ENCODE measurements at places on chromosomes 13 and 19.
A peak's percentile ranks its signal among the peaks of the same experiment; 100 is the strongest.

DNA sequence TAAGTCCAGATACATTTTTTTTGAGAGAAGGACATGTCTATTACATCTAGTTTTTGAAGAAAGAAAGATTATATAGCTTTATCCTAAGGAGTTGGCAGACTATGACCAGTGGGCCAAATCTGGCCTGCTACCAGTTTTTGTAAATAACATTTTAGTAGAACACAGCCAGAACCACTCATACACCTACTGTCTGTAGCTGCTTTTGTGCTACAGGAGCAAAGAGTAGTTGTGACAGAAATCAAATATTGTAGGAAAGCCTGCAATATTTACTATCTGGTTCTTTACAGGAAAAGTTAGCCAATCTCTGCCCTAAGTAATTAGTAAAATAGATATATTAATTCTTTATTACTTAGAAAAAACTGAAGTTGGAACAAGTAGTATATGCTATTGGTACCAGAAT lies 17.2 kb downstream of the TDRD3 start:
- H3K4me1 ChIP-seq, result peaks cover 5% of the 10 kb centered on the region
- H3K27me3 ChIP-seq, result no peaks in the 10 kb centered on the region
- no peak for DNase-seq

DNA sequence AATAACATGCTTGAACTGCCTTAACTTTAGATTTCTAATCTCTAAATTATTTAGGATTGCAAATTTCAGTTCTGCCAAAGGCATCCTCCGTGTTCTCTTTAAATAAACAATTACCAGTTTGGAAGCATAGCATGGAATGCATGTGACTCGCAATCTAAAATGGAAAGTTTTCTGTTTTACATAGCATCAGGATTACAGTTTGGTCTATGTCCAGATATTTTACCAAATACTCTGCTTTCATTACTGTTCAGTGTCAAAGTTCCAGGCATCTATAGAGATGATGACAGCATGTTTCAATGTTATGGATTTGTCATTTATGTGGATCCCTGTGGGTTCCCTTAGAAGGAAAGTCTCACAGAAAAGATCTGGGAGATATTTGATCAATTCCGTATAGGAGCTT lies 16.8 kb downstream of the FLT1 start:
- no peak overlapping the region for H3K27ac ChIP-seq
- H3K4me1 ChIP-seq, result no peaks in the 10 kb centered on the region
- DNase-seq, result no peak
- H3K4me3 ChIP-seq, result no peak overlapping the region

- H3K4me1 ChIP-seq, result no peaks in the 10 kb centered on the region
- no peak overlapping the region for H3K4me3 ChIP-seq
- H3K36me3 ChIP-seq, result no peaks in the 10 kb centered on the region
- no peak overlapping the region for H3K27ac ChIP-seq
Observed at GRCh38 chr13:109113427-109113826, 484.0 kb downstream of the MYO16 start.

DNA sequence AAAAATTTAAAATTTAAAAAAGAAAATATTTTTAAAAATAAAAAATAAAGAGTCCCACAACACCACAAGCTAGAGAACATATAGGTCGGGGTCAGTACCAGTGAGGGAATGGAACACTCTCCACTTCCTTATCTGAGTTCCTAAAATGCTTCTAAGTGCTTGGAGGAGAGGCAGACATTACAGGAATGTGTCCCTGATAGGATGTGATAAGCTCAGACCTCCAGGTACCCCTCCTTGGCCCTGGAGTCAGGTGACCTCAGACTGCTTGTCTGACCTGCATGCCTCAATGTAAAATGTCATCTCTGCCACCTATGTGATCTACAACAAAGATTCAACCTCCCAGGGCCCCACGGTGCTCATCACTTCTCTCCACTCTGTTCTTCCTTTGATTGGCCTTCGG lies 2.8 kb downstream of the ZNF814 start:
- no peak overlapping the region for H3K27ac ChIP-seq
- no peak overlapping the region for H3K4me3 ChIP-seq
- H3K4me1 ChIP-seq, result no peaks in the 10 kb centered on the region
- no peaks in the 10 kb centered on the region for H3K27me3 ChIP-seq
- H3K36me3 ChIP-seq, result no peaks in the 10 kb centered on the region

DNA sequence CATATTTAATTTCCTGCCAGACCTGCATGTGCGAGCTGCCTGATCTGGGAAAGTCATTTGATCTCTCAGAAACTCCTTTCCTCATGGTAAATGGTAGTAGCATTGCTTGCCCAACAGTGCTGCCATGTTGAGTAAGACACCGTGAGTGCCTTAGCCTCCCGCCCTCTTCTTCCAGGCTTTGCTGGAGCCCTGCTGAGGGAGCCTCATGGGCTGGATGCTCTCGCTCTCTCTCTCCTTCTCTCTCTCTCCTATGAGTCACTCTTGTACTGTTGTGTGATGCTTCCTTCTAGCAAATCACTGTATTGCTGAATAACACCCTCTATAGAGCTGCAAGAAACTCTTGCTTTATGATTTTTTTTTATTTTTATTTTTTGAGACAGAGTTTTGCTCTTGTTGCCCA lies 365.5 kb downstream of the UQCRFS1 start:
- no peak for DNase-seq
- H3K4me3 ChIP-seq, result no peak overlapping the region
- H3K4me1 ChIP-seq, result no peaks in the 10 kb centered on the region
- no peaks in the 10 kb centered on the region for H3K27me3 ChIP-seq
- H3K27ac ChIP-seq, result no peak overlapping the region

DNA sequence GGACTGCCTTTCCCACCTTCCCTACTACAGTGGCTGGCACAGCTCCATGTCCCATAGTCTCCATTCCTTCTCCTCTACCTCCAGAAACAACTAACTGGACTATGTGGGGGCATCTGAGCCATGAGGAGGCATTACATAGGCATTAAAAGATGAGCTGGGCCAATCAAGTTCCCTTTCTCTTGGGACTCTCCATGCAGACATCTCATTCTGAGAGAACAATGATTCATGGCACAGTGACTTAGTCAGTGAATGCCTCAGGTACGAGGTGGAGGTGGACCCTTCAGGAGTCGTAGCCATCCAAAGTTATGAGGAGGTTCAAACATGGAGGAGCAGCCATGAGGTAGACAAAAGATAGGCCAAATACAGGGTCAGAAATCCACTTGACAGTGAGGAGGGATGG lies 70.0 kb downstream of the GPC6 start:
- H3K27ac ChIP-seq, result no peak overlapping the region
- no peaks in the 10 kb centered on the region for H3K4me1 ChIP-seq
- DNase-seq, result no peak
- no peaks in the 10 kb centered on the region for H3K27me3 ChIP-seq
- H3K36me3 ChIP-seq, result no peaks in the 10 kb centered on the region
- H3K4me3 ChIP-seq, result no peak overlapping the region

GRCh38 chr13:75395066-75395465 lies 86.9 kb downstream of the TBC1D4 start:
- H3K27me3 ChIP-seq, result no peaks in the 10 kb centered on the region
- H3K27ac ChIP-seq, result no peak overlapping the region
- H3K4me1 ChIP-seq, result no peaks in the 10 kb centered on the region
- H3K36me3 ChIP-seq, result no peaks in the 10 kb centered on the region

- no peaks in the 10 kb centered on the region for H3K27me3 ChIP-seq
- H3K27ac ChIP-seq, result no peak overlapping the region
- H3K4me3 ChIP-seq, result no peak overlapping the region
- no peaks in the 10 kb centered on the region for H3K4me1 ChIP-seq
- no peaks in the 10 kb centered on the region for H3K36me3 ChIP-seq
Observed at GRCh38 chr19:51460164-51460992, 2.1 kb upstream of the SIGLEC8 start.

DNA sequence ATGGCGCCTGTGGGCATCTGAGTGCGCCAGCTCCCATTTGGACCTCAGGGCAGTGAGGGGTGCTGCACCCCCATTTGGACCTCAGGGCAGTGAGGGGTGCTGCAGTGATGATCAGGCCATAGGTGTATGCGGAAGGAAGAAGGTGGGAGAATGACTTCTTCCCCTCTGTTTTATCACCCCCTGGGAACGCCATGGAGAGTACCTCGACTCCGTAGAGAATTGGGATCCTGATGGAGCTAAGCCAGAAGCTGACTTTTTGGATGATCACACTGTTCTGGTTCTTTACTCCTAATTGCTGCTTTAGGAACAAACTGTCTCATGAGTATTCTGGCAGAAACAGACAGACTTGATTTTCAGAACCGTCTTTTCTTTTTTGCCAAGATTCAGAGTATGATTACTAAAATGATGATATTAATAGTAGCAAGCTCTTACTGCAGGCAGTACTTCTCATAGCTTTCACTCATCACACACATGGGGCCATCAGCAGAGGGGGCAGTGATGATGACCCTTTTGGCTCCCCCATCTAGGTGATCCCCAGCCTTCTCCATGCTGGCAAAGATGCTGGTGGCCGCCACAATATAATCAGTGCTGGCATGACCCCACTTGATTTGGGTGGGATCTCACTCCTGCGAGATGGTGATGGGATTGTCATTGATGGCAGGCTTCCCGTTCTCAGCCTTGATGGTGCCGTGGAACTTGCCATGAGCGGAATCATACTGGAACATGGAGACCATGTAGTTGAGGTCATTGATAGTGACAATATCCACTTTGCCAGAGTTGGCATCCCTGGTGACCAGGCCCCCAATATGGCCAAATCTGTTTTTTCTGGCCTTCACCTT lies 10.3 kb upstream of the UBAC2 start:
- no peaks in the 10 kb centered on the region for H3K4me1 ChIP-seq
- no peak overlapping the region for H3K27ac ChIP-seq

- no peak overlapping the region for H3K27ac ChIP-seq
- no peak overlapping the region for H3K4me3 ChIP-seq
- H3K27me3 ChIP-seq, result no peaks in the 10 kb centered on the region
- no peaks in the 10 kb centered on the region for H3K4me1 ChIP-seq
Observed at GRCh38 chr13:40517486-40518480, 148.7 kb downstream of the FOXO1 start.

- H3K36me3 ChIP-seq, result no peaks in the 10 kb centered on the region
- H3K4me3 ChIP-seq, result no peak overlapping the region
- no peak for DNase-seq
- no peak overlapping the region for H3K27ac ChIP-seq
Observed at GRCh38 chr19:3719868-3720267, 11.7 kb downstream of the TJP3 start.

DNA sequence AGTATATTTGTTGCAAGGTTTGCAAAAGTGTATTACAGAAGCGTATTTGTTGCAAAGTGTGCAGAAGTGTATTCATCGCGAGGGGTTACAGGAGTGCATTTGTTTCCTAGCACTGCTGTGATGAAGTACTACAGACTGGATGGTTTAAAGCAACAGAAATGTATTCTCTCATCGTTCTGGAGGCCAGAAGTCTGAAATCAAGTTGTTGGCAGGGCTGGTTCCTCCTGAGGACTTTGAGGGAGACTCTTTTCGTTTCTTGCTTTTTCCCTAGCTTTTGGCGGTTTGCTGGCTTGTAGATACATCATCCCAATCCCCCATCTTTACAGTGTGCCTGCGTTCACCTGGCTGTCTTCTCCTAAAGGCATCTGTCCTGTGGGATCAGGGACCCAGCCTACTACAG lies 127.9 kb upstream of the USP29 start:
- no peaks in the 10 kb centered on the region for H3K4me1 ChIP-seq
- no peak overlapping the region for H3K4me3 ChIP-seq
- H3K36me3 ChIP-seq, result no peaks in the 10 kb centered on the region
- no peak overlapping the region for H3K27ac ChIP-seq

GRCh38 chr13:104106705-104107393 lies 1040.6 kb upstream of the SLC10A2 start:
- no peak for DNase-seq
- H3K36me3 ChIP-seq, result no peaks in the 10 kb centered on the region
- no peaks in the 10 kb centered on the region for H3K4me1 ChIP-seq
- H3K27me3 ChIP-seq, result no peaks in the 10 kb centered on the region

GRCh38 chr19:11798391-11799330 lies at the start of gene ZNF491:
Gene ZNF491, plus strand, starts transcription at chr19:11798523. Its CDS starts 7,431 bp downstream, at chr19:11805954.
- peak; percentile 96 for DNase-seq
- H3K27ac ChIP-seq, result no peak within 1 kb of the TSS
- no peaks in the 10 kb centered on the region for H3K27me3 ChIP-seq
- peak within 1 kb of the TSS; percentile 8 for H3K4me3 ChIP-seq
- H3K4me1 ChIP-seq, result no peaks in the 10 kb centered on the region

- no peak overlapping the region for H3K27ac ChIP-seq
- H3K27me3 ChIP-seq, result no peaks in the 10 kb centered on the region
- no peaks in the 10 kb centered on the region for H3K36me3 ChIP-seq
- H3K4me3 ChIP-seq, result no peak overlapping the region
- no peaks in the 10 kb centered on the region for H3K4me1 ChIP-seq
Observed at GRCh38 chr19:39328046-39328705, 7.5 kb upstream of the LRFN1 start.

DNA sequence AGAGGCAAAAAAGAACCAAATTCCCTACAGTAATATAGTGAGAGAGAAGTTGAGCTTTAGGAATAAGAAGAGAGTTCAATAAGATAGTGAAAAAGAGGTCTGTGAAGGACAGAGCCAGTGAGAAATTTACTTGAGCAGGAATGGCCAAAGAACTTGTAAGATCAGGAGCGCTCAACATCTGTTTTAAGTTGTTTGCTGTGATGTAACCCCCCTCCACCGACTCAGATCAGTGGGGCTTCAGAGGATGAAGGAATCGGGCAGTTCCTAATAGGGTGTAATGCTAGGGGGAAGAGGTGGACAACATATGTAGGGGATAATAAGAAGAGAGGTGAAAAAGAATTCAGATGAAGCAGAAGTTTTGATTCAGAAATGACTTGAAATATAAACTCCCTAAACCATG lies 85.3 kb upstream of the FNDC3A start:
- no peak overlapping the region for H3K27ac ChIP-seq
- no peak overlapping the region for H3K4me3 ChIP-seq
- H3K27me3 ChIP-seq, result no peaks in the 10 kb centered on the region
- no peak for DNase-seq

Data from aorta (tissue), 5 donors.